LNCaP clone FGC (cell line): ENCODE measurements at places on chromosomes 2 and 18.

GRCh38 chr2:3277748-3278520 lies 99.7 kb downstream of the EIPR1 start:
- DNase-seq = no peak

DNA sequence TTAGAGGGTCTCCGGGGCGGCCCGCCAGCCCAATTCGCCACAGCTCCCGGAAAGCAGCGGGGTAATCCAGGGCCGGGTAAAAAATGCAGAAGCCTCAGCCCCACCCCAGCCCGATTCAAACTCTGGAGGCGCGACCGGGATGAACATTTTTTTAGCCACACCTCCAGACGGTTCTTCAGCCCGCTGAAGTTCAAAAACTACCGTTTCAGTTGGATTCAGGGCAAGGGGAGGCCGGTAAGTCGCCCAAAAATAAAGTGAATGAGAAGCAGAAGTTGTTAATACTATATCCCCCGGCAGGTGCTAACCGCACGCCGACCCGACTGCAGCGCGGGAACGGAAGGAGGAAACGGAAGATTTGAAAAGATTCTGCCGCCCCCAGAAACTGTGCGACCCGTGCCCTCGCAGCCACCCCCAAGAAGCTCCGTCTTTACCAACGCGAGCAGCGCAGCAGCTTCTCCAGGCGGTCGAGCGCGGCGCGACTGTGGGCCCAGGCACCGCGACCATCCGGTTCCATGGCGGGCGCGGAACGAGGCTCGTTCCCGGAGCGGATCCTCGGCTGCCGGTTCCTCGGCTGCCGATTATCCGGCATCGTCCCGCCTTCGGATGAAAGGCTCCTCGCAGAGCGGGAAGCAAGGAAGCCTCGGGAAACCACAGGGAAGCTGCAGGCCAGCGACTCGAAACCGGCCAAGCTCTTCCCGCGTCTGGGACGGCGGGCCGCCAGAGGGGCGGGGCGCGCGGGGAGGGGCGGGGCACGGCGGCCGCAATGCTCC lies at the start of gene BARD1:
Gene BARD1 (minus strand): TSS at position 703 of the 770 bp plus-strand sequence. CDS start 114 bp downstream, at position 589.
- no peak for DNase-seq

GRCh38 chr2:221747289-221747972 lies 175.3 kb upstream of the EPHA4 start:
- no peak for DNase-seq

DNA sequence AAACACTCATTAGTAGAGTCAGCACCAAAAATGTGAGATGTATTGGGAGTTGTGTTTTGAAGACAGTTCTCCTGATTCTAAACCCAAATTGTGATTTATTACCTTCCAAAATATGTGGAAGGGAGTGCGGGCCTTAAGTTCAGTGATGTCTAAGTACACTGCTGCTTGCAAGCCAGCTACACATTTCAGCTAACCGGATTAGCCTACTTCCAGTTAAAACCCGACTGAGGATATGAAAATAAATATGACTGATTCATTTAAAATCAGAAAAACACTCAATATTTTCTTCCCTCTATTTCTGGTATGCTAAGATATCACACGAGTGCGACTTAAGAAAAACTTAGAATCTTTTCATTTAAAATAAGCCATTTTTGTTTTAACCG lies 907 bp downstream of the FHL2 start:
- no peak for DNase-seq

DNA sequence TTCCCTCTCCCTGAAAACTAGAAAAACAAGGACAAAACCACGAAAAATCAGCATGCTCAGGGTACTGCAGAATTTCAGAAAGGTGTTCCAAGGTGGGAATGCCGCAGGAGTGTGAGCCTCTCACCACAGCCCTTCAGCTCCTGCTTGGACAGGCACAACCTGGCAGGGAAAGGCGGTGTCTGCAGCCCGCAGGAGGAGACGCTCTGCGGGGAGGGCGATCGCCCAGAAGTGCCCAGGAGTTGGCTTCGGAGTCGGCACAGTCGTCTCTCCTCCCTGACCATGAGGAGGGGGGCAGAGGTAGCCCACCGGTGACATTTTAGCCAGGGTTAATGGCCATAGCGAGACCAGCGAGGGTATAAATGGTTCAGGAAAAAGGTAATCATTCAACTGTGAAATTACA lies 57.2 kb downstream of the TMEM18 start:
- DNase-seq = no peak

GRCh38 chr2:21687589-21687988 lies 563.8 kb downstream of the TDRD15 start:
- DNase-seq = no peak

GRCh38 chr2:144350151-144350802 lies 169.6 kb downstream of the ZEB2 start:
- peak; percentile 46 for DNase-seq

GRCh38 chr2:158142568-158143332 lies 41.1 kb downstream of the UPP2 start:
- DNase-seq = no peak

DNA sequence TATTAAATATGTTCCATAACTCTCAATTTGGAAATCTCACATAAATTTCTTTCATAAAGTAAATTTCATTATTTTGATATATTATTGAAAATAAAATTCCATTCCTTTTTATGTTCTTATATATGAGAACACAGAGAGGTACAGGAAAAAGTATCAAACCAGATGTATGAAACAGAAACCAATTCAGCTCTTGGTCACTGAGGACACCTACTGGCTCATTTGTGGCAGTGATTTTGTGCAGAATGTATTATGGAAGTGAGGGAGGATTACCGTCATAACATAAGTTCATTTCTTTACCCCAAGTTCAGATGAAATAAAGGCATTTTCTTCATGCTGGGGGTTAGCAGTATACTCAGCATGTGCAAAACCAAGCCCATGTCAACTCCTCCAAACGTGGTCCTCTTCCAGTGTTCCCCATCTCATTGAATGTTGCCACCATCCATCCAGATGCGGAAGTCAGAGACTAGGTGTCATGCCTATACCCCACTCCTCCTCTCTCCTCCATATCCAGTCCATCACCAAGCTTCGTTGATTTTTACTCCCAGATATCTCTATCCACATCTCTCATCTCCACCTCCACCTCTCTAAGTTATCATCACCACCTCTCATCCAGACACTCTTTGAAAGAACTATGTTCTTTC lies 41.7 kb upstream of the MALL start:
- DNase-seq = peak; percentile 30

DNA sequence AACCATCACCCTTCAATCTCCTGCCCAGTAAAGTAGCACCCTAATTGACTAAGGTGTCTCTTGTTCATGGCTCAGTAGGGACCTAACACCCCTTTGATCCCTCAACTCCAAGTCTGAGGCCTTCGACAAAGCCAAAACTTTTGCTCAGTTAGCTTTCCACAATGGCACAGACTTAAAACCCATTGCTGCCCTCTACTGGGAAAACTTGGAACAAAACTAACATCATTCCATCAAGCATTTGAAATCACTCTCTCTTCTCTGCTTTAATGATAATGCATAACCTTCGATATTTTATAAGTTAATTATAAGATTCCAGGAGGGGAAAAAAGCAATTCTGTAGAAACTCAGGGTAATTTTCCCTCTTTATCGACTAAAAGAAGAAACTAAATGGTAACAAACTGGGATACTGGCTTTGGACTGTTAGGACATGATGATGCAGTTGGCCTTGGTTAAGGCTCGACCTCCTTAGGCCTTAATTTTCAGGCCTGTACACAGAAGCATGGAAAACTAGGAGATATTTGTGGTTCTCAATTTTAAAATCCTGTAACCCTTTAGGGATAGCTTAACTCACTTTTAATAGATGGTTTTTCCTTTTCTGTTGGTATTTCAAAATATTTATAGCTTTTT lies 127.8 kb downstream of the STK39 start:
- DNase-seq = peak; percentile 42

GRCh38 chr2:230410861-230411569 lies 5.0 kb upstream of the SP100 start:
- DNase-seq = no peak

GRCh38 chr2:134146620-134147019 lies 107.3 kb upstream of the MGAT5 start:
- no peak for DNase-seq

- DNase-seq = no peak
Measured at GRCh38 chr2:240916571-240917008, 10.5 kb downstream of the CROCC2 start.

DNA sequence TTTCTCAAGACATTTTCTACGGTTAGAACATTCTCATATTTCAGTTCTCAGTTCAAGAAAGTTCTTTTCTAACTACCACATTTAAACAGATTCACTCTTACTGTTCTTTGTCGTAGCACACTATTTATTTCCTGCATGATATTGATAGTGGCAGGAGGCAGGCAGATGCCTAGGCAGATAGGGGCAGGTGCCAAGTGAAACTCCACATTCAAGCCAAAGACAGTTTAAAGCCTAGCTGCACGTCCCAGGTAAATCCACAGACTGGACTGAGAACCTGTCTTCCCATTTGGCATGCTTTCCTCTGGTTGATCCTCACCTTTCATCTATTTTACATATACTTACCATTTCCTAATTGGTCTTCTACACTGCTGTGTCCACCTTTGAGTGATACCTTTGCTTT lies 359.3 kb downstream of the TMX3 start:
- peak; percentile 52 for DNase-seq

DNA sequence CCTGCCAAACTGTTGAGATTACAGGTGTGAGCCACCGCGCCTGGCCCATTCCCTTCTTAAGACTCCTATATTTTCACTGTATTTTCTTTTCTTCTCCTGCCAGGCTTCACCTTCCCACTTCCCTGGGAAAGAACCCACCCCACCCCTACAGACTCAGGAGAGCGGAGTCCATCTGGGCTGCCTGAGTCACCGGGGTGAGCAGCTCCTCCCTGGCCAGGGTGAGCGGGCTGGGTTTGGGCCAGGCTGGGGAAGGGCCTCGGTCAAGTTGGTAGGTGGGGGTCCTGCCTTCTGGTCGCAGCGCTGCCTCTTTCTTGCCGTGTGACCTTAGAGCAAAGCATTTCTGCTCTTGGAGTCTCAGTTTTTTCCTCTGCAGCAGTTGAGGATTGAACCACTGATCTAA lies 2.1 kb upstream of the GAREM2 start:
- no peak for DNase-seq

DNA sequence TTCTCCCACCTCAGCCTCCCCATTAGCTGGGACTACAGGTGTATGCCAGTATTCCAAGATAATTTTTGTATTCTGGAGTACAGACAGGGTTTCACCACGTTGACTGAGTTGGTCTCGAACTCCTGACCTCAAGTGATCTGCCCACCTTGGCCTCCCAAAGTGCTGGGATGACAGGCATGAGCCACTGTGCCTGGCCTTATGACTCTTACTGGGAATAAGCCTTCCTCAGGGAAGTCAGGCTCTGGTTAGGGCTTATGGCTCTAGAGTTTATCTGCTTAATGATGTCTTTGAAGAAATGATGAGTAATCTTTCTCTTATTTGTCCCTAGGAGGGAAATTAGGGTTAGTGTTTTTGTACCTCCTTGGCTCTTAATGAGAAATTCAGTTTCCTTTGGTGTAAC lies 187.7 kb downstream of the FAM210A start:
- DNase-seq = no peak

- DNase-seq = peak; percentile 69
Measured at GRCh38 chr2:144496092-144496976, 23.6 kb downstream of the ZEB2 start.

GRCh38 chr2:211745295-211746097 lies 793.1 kb downstream of the ERBB4 start:
- peak; percentile 3 for DNase-seq

DNA sequence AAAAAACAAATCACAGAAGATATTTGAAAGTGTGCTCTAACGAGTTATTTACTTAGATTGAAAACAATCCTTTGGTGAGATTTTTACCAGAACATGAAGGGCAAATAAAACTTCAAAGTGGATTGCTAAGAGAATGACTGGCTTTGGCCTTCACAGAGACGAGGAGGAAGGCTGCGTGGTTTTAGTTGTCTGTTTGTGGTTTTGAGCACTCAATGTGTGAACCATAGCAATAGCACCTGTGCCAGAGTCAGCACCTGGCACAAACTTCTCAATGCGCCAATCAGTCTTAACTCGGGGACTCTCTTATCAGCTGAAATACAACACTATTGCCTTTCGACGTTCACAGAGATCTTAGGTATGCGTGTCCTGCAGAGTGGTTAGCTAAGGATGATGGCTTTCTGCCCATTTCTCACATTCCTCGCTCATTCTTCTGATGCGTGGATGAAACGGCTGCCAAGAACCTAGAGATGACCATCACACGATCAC lies 70.0 kb downstream of the MBP start:
- DNase-seq = no peak

- no peak for DNase-seq
Measured at GRCh38 chr2:201964631-201965206, 68.9 kb upstream of the FZD7 start.

DNA sequence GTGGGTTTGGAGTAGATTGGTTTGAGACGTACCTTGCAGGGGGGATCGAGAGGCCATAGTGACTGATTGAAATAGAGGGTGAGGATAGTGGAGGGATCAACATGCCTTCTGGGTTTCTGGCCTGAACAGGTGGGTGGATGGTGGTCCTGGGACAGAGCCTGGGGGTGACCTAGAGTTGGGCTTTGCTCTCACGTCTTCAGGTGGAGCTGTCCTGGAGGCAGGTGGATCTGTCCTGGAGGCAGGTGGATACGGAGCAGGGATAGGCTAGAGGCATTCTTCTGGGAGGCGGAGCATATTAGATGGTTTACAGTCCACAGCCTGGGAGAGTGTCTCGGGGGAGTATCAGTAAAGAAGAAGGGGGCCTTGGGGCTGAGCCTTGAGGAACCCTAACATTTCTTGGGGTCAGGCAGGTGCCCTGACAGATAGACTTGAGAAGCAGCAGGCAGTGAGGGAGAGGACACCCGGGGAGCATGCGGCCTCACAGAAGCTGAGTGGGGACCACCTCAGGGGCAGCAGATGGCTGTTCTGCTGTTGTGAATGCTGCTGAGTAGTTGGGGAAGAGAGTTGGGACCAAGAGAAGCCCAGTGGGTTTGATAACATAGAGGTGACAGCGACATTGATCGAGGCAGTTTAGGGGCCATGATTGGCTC lies 1.6 kb downstream of the CAPN10 start:
- DNase-seq = no peak

GRCh38 chr2:229270551-229271410 lies at the start of gene PID1:
TSS of gene PID1 (minus strand) at chr2:229271287. CDS start at chr2:229271043, 244 bp downstream.
- DNase-seq = no peak

- DNase-seq = no peak
Measured at GRCh38 chr2:141522048-141522447, 608.8 kb downstream of the LRP1B start.

DNA sequence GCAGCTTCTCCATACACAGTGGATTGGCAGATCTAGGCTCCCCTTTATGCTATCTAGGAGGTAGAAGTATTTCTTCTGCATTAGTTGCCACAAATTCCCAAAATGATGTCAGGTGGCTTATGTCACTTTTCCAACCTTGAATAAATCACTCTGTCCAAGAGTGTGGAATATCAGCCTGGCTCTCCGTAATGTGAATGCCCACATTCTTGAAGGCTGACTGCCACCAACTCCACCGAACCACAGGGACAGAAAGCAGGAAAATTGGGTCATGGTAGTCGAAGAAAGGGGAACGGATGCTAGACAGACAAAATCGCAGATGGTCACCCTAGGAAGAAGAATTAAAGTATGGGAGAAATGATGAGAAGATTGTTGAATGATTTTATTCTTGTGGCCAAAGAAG lies 624.9 kb upstream of the CDH2 start:
- no peak for DNase-seq

DNA sequence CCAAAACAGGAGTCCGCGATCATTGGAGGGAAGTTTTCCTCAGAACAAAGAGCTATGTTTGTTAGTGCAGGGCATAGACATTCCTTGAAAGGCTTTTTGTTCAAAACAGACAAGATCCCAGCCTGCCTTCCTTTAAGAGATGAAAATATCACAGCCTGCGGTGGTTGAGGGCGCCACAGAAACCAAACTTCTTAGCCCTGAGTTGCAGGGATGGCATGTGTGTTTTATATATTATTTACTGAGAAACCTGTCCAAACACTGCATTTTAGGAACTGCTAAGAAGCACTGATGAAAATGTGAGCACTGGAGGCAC lies 57.5 kb upstream of the TMEM178A start:
- DNase-seq = no peak
